ENCODE measurements at places on chromosomes 11 and 22.

DNA sequence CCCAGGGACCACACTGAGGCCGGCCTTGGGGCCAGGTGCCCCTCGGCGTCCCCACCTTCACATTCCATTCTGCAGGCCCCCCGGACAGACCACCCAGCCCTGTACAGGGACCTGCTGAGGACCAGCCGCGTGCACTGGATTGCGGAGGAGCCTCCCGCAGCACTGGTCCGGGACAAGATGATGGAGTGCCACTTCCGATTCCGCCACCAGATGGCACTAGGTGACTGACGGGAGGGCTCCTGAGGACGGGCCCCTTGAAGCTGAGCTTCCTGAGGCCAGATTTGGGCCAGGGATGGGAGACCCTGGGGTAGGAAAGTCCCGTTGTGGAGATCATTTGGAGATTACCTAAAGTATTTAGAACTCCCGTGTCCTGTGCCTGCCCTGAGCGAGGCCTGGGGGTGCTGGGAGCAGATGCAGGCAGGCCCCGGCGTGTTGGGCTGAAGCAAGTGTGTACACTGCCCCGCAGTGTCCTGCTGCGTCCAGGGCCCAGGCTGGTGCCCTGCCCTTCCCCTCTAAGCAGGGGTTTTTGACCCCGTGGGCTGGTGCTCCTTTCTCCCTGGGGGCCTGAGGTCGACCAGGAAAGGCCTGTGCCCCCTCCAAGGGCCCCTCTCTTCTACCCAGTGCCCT lies 20.0 kb downstream of the TRMU start:
- DNase-seq, result peak; percentile 20

DNA sequence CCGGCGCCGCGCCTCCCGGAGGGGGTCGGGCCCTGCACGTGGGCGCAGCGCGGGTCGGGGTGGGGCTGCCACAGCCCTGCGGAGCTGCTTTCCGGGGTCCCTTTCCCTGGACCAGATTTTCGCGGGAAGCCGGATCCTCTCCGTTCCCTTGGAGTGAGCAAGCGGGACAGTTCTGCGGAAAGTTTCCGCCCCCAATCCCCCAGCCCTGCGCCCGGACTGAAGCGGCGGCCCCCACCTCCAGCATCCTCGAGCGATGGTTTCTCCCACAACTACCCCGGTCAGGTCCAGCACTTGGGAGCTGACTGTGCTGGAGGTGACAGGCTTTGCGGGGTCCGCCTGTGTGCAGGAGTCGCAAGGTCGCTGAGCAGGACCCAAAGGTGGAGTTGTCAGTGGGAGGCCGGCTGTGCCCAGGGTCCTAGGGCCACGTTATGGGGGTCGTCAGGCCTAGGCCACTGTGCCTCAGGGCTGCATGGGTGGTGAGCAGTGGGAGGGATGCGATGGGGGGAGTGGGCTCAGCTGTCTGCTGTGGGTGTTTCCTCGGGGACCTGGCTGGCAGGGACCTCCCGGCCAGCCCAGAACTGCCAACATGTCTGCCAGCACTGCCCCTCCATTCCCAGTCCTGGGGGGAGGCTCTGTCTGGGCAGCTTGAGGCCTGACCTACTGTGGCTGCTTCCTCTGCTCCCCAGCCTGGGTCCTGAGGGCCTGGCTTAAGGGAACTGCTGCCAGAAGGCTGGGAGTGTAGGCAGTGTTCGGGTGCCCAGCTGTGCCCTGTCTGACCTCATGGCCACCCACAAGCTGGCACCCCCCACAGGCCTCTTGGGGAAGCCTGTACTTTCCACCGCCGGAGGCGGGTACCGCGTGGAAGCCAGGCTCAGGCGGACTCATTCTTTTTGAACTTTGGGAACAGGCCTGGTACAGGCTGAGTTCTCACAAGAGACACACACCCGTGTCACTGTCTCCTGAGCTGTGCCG lies 726 bp downstream of the ST3GAL4 start:
- DNase-seq, result peak; percentile 63

DNA sequence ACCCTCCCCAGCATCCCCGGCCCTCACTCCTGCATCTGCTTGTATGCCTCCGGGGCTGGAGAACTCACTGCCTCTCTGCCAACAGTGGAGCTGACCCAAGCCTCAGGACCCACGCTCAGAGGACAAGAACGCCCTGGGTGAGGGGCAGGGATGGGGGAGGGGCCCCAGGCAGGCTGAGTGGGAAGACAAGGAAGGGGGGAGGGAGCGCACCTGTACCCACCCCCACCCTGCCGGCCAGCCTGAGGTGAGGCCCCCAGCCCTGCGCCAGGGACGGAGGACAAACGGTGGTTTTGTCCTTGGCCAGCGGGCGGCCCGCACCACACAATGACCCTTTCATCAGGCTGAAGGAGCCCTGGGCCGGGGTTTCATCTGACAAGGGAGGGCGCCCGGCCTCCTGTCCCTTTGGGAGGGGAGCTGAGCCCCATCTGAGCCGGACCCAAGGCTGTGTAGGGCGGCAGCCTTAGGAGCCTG lies 10.0 kb downstream of the WNT7B start:
- no peak for DNase-seq

DNA sequence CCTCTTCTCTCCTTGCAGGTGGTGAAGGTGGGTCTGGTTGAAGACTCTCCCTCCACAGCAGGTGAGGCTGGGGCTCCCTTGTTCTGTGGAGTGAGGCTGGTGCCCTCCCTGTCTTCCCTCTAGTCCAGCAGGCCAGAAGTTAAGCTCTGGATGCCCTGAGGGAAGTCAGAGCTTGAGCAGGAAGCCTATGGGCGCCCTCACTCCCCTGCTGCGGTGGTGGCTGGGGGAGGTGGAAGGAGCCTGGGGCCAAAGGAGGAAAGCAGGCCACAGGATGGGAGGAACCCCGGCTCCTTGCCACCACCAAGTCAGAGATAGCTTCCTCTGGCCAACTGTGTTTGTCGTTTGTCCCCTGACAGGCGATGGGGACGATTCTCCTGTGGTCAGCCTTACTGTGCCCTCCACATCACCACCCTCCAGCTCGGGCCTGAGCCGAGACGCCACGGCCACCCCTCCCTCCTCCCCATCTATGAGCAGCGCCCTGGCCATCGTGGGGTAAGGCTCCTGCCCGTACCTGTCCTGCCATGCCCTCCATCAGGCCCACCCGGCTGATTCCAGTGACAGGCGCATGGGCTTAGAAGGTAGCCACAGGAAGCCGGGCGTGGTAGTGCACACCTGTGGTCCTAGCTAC lies 29.5 kb upstream of the RAB1B start:
- DNase-seq, result no peak

- no peak for DNase-seq
These were observed 22.4 kb upstream of the FLRT1 start for GRCh38 chr11:64013141-64013896.

GRCh38 chr11:96264364-96264763 lies 78.6 kb downstream of the MAML2 start:
- no peak for DNase-seq

GRCh38 chr22:21568347-21569075 lies 997 bp downstream of the UBE2L3 start:
- DNase-seq, result no peak

DNA sequence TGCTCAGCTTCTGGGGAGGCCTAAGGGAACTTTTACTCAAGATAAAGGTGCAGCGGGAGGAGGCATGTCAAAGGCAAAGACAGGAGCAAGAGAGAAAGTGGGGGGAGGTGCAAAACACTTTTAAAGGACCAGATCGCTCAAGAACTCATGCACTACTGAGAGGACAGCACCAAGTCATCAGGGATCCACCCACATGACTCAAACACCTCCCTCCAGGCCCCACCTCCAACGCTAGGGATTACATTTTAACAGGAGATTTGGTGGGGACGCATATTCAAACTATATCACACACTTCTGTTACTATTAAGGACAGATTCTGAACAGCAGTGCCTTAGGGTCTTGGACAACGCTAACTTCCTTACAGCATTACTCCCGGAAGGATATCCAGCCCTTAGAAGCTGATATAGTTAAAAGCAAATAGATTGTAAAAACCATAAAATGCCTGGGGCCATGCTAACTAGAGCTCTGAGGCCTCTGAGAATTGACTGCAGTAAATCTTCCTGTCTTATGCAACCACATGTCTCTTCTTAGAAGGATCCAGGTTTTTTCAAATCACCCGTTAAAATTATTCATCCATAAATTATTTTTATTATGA lies 16.7 kb upstream of the ZC3H12C start:
- DNase-seq, result no peak

DNA sequence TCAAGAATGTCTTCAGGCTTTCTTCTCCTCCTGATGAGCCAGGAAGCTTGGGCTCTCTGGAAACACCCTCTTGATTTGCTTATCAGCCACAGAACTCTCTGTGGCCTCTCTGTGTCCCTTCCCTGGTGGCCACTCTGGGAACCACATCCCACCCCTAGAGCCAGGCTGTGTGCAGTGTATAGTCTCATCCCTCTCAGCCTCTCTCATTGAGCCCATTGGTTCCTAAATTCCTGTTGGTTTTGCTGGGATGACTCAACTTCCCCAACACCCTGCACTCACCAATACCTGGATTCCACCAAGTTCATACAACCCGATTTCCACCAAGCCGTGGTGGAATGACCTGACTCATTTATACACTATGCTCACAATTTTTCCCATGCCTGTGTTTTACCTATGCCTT lies 5.2 kb downstream of the IRAG1 start:
- DNase-seq, result no peak

All from hippocampal formation (tissue), 2 donors.